ENCODE measurements at places on chromosomes 11 and 22. TPM values are rescaled to one million over a fixed set of nuclear protein-coding genes. Genes with fewer than 3 reads are reported as not detected.

DNA sequence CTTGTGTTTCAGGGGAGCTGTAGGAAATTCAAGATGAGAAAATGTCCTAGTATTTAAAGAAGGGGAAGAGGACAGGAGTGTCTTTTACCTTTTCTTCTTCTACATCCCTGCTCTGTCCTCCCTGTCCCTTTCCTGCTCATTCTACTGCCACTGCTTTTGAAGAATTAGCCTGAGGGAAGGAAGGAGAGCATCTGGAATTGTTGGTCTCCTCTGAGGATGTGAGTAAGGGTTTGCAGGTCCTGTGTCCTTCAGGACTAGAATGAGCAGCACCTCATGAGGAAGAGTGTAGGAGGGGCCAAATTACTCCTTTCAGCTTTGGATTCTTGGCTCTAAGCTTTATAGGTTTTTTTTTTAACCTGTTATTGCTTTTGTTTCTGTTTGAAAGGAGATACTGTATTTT, 24.2 kb downstream of the SNU13 start:
- DNase-seq, result no peak

- peak; percentile 53 for DNase-seq
These were observed 1.9 kb downstream of the PATL1 start for GRCh38 chr11:59666969-59667368.

DNA sequence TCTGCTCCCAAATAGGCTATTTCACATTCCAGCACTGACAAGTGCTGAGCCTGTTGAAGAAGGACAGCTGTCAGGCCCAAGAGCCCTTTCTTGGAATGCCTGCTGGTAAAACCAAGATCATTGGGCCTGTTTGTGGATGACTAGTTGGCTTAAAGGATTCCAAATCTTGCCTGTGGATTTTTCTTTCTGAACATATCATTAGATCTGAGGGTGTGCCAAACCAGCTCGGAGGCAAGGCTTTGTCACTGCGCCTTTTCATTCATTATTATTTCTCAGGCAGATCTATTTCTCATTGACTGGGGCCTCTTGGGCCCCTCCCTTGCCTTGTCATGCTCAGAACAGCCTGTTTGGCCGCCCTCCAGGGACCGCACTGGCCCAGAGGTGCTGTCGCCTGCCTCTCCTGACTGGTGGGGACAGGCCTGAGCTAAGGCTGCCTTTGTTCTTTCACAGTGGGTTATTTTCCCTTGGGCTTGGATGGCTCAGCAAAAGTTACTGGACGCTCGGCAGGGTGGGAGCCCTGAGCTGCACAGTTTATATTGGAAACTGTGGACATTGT, 222.7 kb upstream of the SESN3 start:
- no peak for DNase-seq

Gene NLRP14
- under 0.01 TPM for total RNA-seq

GRCh38 chr11:61378713-61379313, 13.6 kb upstream of the TMEM216 start:
- peak; percentile 98 for DNase-seq

DNA sequence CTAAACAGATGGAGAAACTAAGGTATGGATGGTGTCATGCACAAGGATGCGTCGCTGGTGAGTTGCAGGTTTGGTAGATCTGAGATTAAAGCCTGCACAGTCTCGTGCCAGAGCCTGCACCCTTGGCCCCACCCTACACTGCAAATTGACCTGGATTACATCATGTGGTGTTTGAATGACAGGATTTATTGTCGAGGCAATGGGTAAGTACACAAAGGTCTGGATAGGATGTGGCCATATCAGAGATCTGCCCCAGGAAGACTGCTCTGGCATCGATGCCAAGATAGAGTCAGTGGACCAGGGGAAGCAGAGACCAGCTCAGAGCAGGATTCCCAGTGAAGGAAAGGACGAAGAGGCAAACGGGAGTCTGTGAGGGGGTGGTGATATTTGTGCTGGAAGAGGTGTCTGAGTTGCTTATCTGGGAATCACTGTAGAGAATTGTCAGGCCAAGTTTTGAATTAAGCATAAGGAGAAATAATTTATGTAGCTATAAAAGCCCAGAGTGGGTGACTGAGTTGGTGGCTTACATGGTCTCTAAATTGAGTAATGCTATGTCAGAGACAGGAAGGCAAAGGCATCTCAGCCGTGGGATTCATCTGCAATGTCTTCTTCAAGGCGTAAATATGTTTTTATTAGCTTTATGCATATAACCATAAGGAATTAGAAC, 499.6 kb upstream of the B3GAT1 start:
- DNase-seq, result no peak

Gene PHF21B
- total RNA-seq, result not detected

DNA sequence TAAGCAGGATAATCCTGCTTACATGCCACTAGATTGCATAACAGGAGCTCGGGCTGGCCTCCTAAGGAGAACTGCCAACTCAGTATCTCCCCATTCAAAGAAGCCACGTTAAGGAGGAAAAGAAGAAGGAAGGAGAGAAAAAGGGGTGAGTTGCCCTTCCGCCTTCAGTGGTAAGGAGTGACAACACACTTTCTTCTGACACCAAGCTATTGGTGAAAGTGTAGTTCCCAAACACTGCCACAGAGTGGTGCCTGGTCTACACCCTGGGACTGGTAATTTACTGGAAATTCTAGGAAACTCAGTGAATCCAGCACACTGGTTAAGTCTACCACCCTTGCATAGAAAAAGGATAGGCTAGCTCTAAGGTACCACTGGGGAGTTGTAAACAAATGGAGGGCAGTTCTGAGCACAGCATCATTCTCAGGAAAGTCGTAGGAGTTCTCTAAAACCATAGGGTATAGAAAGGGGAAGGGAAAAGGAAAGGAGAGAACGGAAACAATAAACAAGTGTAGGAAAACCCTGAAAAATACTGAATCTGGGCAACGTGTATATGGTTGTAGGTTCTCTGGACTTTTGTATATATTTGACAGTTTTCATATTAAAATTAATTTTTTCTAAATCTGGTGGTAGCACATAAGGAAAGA, 58.2 kb downstream of the RRAS2 start:
- peak; percentile 80 for DNase-seq

Gene KCNQ1OT1
- total RNA-seq, result 6.1 TPM

Gene OR5M3
- total RNA-seq, result not detected

Gene ZNF280A
- not detected for total RNA-seq

- no peak for DNase-seq
These were observed 33.5 kb downstream of the POU2AF3 start for GRCh38 chr11:111331711-111332479.

GRCh38 chr11:21927628-21928027, 265.3 kb upstream of the ANO5 start:
- DNase-seq, result no peak

- peak; percentile 83 for DNase-seq
These were observed 43.7 kb downstream of the KREMEN1 start for GRCh38 chr22:29116397-29117123.

DNA sequence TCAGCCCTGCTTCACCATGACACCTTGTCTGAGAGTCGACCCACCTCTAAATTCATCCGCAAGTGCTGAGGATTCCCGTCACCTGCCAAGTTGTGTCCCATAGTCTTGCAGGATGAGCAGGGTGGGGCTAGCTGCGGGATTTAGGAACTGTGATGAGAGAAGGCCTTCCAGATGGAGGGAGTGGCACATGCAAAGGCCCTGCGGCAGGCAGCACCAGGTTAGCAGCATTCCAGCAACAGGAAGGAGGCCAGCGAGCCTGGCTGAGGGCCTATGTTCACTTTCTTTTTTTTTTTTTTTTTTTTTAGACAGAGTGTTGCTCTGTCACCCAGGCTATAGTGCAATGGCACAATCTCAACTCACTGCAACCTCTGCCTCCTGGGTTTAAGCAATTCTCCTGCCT, 31.8 kb downstream of the ANO1 start:
- no peak for DNase-seq

GRCh38 chr11:57637626-57638004, 12.1 kb downstream of the YPEL4 start:
- peak; percentile 21 for DNase-seq

Gene CNGA4
- 0.43 TPM for total RNA-seq

- no peak for DNase-seq
These were observed 3.6 kb upstream of the MB start for GRCh38 chr22:35620624-35621251.

Gene ZFTA
- total RNA-seq, result 12.2 TPM

Gene HSD17B12
- total RNA-seq, result 148 TPM

Gene SCGB1A1
- not detected for total RNA-seq

DNA sequence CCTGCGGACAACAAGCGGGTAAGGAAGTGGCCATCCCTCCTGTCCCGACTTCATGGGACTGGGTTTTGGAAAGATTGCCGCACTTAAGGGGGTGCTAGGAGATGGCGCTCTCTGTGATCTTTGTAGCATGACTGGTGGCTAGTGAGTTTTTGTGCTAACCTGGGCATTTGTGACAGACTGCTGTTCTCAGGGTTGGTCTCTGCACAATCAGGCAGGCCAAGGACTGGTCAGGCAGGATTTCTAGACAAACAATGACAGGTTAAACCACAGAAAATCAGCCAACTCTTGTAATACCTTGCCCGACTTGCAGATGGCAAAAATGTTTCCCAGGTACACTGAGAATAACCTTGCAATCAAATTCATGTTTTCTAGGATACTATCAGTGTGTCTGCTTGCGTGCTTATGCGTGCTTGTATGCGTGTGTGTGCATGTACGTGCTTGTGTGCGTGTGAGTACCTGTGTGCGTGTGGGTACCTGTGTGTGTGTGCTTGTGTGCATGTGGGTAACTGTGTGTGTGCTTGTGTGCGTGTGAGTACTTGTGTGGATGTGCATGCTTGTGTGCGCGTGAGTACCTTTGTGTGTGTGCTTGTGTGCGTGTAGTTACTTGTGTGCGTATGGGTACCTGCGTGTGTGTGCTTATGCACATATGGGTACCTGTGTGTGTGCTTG, 25.6 kb upstream of the SORL1-AS1 start:
- DNase-seq, result no peak

GRCh38 chr11:67266449-67267187, at the start of gene GRK2:
GRK2 (plus strand) TSS chr11:67266473; CDS start chr11:67266700, 227 bp downstream.
- DNase-seq, result peak; percentile 44

- no peak for DNase-seq
These were observed 34.9 kb upstream of the RRAS2 start for GRCh38 chr11:14393889-14394288.

DNA sequence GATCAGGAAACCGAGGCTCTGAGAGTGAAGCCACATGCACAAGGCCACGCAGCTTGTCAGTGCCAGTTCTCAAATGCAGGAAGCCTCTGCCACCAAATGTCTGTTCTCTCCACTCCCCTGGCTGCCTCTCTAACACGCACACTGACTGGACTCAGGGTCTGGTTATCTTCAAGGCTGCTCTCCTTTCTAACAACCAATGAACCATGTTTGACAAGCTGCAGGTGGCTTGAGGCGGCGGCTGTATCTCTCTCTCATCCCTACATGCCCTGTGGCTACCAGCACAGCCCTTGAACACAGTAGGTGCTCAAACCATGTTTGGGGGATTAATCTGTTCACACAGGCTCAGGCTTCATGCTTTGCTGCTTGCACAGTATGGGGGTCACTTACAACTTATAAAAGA, 23.7 kb downstream of the MFNG start:
- DNase-seq, result no peak

DNA sequence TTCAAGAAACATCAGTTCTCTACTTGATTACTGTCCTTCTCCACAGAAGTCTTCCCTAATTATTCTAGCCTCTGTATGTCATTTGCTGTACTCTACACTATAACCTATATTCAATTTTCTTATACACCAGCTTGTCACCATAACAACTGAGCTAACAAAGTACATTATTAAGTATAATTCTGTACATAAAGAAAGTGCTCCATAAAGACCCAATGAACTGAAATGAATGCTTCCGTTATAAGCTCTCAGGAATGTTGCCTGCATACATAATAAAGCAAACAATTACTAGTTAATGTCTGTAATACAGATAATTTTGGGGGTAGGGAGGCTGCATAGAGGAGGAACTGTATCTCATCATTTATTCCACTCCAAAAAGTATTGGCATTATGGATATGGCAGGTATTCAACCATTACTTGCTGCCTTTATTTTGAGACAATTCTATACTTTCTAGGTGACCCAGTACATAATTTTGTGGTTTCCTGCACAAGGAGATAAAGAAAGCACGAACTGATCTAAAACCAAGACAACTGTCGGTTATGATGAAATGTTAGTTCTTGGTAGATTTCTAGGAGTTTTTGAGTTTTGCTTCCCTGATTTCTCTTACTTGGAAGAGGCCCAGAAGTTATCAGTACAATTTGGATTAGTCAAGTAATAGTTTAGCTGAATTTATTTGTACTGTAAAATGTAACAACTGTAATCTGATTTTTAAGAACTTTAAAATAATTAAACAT, 202.5 kb downstream of the SBF2 start:
- no peak for DNase-seq

DNA sequence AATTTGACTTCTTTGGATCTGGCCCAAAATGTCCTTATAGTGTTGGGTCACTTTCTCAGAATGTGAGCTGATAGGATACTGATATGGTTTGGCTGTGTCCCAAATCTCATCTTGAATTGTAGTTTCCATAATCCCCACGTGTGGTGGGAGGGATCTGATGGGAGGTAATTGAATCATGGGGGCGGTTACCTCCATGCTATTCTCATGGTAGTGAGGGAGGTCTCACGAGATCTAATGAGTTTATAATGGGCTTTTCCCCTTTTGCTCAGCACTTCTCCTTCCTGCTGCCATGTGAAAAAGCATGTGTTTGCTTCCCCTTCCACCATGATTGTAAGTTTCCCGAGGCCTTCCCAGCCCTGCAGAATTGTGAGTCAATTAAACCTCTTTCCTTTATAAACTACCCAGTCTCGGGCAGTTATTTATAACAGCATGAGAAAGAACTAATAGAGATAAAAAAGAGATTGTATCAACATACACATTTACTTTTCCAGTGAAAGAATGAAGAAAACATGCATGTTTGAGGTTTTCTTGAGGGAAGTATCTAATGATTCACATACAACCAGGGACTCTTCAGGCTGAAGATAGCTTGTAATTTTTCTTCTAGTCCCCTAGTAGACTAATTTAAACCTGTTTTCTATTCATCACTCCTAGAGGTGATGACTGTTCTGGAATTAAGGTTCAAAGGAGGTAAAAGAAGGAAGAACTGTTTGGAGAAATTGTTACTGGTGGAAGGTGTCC, 17.3 kb upstream of the CSTF3 start:
- peak; percentile 48 for DNase-seq

DNA sequence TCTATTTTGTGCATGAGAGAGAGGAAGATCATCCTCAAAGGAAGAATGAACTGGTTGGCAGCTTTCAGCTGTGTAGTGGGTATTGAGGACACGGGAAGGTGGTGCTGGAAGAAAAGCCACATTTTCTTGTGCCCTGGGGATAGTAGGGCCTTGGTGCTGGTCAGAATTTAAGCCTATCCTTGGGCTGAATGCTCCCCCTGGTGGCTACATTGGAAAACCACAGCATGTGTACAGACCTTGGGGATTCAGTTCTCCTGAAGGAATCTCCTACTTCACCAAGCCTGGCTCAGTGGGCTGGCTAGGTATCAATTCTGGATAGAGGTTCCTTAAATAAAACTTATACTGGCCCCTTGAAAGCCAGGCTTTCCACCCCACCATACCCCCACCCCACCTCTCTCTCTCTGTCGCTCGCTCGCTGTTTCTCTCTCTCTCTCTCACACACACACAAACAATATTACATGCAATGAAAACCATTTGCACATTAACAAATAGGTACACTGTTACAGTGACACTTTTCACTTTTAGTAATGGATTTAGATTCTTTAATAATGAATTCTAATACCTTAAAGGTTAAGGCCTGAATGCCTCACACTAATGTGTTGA, 2.8 kb upstream of the OR51M1 start:
- peak; percentile 71 for DNase-seq

GRCh38 chr11:67371189-67371910, 2.0 kb downstream of the CLCF1 start:
- DNase-seq, result peak; percentile 51

GRCh38 chr11:128520888-128521681, 66.3 kb downstream of the ETS1 start:
- DNase-seq, result peak; percentile 42

Data from fibroblast of villous mesenchyme (primary cell).